ENCODE measurements at places on chromosomes 5 and 9.

- no peak for DNase-seq
Observed at GRCh38 chr9:97908705-97909104, 13.6 kb downstream of the TRMO start.

- DNase-seq: no peak
Observed at GRCh38 chr5:175814691-175815090, 56.7 kb upstream of the CPLX2 start.

- no peak for DNase-seq
Observed at GRCh38 chr5:157400741-157401495, 59.1 kb upstream of the NIPAL4 start.

DNA sequence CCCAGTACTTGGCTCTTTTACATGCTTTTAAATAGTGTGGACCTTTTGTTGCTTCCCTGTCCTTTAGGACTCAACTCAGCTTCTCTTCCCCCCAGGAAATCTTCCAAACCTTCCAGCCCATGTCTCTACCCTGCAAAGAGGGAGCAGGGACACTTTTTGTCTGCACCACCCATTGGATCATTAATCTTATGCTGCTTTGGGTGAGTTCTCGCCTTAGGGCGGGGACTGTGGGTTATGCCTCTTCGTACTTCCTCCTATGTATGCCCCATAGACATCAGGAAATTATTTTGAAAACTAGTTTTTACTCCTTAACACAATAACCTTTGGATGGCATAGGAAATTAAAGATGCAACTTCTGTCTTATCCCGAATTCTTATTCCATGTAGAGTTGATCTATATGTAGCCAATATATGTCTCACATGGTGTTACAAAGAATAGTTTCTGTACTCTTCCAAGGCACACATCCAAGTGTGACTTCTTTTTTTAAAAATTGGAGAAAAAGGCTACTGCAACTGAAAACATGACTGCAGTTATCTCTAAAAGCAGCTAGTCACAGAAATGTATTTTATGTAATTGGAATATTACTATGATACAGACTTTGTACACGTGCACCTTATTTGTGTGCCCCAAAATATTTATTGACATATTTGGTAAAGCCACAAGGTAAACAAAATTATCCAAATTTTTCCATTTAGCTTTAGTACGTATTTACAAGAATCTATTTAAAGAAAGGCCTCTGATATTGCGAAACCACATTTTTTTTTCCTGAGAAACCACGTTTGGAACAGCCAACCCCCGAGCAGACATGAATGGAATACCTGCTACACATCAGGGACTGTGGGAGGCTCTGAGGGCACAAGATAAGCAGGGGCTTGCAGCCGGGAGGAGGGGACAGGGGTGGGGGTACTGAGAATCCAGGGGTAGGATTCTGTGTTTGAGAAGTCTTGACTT is 133.6 kb downstream of the WDR41 start:
- no peak for DNase-seq

DNA sequence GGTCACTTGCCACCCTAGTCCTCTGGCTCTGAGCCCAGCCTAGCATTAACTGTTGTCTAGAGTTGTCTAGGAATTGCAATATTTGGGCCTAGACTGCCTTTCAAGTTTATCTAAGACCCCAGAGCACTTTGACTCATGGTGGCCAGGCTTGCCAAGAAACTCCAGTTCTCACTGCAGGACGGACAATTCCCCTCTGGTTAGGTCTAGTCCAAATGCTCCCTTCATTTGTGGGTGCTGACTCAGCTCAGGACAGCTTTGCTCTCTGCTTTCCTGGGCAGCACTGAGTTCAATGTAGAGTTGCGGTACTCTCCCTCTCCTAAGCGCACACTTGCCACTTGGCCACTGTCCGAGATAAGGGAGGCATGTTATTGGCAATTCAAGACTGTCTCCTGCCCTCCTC is 619.4 kb downstream of the TLE1 start:
- no peak for DNase-seq

- no peak for DNase-seq
Observed at GRCh38 chr5:64147849-64148441, 17.7 kb upstream of the RNF180 start.

GRCh38 chr9:26975728-26976707 is 19.8 kb downstream of the IFT74 start:
- no peak for DNase-seq

Data from stimulated activated CD4-positive, alpha-beta T cell treated with anti-CD3 and anti-CD28 coated beads, Interleukin-12 subunit alpha, Interleukin-12 subunit beta, amount 100 ng/mL, for 4 hours (primary cell).